ENCODE measurements at places on chromosomes 6 and 20.

GRCh38 chr20:50284811-50285375, 94.3 kb downstream of the CEBPB start:
- no peak for DNase-seq

- DNase-seq, result no peak
Measured at GRCh38 chr6:51166914-51167313, 348.2 kb downstream of the TFAP2B start.

- no peak for DNase-seq
Measured at GRCh38 chr6:67411036-67411435, 1224.0 kb upstream of the ADGRB3 start.

DNA sequence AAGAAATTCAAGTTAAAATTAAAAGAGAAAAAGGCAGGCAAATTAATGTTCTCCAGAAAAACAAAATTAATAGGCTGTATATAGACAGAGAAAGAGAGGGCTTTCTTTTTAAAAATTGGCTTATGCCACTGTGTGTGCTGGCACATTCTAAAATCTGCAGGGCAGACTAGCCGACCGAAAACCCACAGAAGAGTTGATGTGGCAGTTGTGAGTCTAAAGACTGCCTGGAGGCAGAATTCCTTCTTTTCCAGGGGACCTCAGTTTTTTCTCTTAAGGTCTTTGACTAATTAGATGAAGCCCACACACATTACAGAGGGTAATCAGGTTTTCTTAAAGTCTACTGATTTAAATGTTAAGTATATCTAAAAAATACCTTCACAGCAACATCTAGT, 85.7 kb downstream of the GJA1 start:
- DNase-seq, result no peak

DNA sequence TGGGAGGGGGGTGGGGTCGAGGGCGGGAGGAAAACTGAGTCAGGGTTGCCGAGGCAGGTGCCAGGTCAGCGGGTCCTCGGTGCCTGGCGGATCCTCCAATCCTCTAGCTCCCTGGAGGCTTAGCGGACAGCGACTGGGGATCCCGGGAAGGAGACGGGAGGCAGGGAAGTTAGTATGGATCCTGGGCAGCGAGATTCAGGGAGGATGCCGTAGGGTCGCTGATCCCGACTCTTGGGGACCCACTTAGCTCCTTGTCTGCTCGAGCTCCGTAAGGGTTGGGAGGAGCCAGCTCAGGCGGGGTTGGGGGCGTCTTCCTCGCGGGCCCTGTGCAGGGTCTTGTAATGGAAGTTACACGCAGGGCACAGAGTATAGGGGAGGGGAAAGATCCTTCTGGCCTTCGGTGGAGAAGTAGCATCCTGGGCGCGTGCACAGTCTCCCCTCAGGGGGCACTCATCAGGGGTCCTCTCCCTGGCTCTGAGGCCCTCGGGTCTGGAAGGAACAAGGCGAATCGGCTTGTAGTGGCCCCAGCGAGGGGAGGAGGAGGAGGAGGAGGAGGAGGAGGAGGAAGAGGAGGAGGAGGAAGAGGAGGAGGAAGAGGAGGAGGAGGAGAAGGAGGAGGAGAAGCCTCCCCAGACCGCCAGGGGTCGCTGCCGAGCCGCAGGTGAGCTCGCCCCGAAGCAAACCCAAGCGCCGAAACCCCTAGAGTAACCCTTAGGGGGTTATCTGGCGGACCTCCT, 6.4 kb upstream of the SLC12A5 start:
- peak; percentile 62 for DNase-seq

GRCh38 chr20:63096681-63097335, 90.0 kb upstream of the BHLHE23 start:
- no peak for DNase-seq

DNA sequence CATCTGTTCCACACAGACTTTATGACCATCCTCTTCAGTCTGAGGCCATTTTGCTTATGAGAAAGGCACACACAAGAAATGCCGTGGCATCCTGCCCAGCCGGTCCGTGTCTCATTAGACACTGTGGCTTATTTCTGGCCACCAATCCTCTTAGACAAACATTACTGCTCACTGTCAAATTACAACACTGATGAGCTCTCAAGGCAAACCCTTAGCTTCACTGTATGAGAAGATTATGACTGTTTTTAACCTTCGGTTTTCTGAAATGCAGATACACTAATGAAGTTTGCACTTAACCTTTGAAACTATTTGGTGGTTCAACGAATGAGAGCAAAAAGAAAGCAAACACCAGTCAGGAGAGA, 50.5 kb upstream of the DST start:
- DNase-seq, result no peak

GRCh38 chr6:32194825-32195651, 2.6 kb upstream of the GPSM3 start:
- DNase-seq, result no peak

DNA sequence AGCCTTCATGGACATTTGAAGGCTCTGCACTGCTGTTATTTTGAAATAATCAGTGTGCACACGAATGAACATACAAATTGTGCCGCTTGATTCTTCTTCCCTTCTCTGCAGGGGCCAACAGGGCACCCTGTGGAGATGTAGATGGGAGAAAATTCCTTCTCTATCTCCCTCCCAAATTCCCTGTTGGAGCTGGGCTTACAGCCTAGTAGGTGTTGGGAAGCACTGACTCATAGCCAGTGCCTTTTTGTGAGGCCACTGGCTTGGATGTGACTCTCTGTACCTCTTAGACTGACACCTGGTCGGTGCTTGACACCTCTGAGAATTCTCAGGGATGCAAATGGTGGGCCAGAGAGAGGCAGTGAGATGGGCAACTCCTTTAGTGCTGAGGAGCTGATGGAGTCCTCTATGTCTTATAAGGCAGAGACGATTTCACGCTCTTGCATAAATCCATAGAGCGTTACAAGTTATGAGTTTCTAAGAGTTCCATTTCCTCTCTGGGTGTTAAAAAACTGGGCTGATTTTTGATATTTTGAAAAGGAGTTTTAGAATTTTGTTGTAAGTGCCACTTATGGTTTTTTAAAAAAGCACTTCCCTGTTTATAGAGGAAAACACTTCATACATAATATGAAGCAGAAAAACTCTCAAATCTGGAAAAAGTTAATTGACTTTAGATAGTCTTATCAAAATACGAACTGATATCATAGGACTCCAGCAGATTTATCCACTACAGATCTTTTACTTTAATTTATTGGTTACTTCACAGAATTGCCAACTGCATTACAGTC, 89.8 kb upstream of the MAP3K7 start:
- DNase-seq, result no peak

DNA sequence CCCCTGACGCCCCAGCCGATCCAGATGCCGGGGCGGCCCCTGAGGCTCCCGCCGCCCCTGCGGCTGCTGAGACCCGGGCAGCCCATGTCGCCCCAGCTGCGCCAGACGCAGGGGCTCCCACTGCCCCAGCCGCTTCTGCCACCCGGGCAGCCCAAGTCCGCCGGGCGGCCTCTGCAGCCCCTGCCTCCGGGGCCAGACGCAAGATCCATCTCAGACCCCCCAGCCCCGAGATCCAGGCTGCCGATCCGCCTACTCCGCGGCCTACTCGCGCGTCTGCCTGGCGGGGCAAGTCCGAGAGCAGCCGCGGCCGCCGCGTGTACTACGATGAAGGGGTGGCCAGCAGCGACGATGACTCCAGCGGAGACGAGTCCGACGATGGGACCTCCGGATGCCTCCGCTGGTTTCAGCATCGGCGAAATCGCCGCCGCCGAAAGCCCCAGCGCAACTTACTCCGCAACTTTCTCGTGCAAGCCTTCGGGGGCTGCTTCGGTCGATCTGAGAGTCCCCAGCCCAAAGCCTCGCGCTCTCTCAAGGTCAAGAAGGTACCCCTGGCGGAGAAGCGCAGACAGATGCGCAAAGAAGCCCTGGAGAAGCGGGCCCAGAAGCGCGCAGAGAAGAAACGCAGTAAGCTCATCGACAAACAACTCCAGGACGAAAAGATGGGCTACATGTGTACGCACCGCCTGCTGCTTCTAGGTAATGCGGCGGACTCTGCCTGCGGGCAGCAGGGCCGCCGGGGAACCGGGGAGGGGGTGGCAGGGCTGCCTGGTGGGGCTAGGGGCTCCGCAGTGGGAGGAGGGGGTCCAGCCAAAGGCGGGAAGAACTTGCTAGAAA, 2.3 kb downstream of the GNAS start:
- DNase-seq, result no peak

DNA sequence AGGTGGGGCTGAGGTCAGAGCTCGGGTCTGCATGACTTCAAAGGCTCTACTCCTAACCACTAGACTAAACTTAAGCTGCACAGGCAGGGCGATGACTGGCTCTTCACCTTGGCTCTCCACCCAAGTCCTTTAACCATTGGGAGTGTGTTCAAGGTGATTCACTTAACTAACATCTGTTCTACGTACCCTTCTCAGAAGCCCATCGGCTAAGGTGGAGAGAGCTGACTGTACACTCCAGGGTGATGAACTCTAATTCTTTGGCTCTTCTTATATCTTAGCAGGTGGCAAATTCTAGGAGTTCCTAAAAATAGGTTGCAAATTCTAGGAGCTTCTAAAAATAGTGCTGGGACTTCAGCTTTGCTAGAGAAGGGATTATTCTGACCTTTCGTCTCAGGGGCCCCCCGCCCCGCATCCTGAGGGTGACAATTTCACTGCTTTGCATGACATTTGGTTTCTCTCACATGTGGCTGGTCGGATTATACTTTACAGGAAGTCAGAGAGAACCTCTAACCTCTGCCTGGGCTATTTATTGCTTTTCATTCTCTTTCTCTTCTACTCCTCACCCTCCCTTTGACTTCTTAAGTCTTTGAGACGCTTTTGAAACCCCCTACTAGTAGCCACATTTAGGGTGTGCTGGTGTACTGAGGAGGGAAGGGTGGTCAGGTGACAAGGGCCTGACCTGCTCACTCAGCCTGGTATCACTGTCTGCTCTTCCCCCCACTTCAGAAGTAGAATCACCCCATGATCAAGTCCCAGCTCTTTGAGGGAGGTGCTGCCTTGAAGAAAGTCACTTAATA, 55.5 kb downstream of the PRDM1 start:
- DNase-seq, result no peak

DNA sequence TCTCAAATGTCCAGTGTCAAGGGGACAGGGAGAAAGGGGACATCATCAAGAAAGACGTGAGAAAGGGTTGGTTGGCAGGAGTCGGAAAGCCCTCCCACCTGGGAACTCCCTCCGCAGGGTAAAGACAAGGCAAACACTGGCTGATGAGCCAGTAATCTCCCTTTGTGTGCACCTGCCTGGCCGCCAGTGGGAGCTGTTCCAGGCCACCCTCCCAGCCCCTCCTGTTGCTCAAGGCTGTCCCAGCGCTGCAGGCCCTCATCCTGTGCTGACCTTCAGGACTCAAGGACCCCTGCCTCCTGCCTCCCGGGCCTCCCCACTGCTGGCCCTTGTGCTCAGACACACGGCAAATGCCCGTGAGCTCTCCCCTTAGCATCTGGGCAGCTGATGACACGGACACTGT, 7.4 kb downstream of the FRMD1 start:
- no peak for DNase-seq

- DNase-seq, result no peak
Measured at GRCh38 chr20:59318803-59319202, 18.4 kb downstream of the EDN3 start.

GRCh38 chr6:25403150-25403549, 124.0 kb downstream of the CARMIL1 start:
- no peak for DNase-seq

- DNase-seq, result no peak
Measured at GRCh38 chr20:49571553-49571835, 3.6 kb upstream of the PTGIS start.

DNA sequence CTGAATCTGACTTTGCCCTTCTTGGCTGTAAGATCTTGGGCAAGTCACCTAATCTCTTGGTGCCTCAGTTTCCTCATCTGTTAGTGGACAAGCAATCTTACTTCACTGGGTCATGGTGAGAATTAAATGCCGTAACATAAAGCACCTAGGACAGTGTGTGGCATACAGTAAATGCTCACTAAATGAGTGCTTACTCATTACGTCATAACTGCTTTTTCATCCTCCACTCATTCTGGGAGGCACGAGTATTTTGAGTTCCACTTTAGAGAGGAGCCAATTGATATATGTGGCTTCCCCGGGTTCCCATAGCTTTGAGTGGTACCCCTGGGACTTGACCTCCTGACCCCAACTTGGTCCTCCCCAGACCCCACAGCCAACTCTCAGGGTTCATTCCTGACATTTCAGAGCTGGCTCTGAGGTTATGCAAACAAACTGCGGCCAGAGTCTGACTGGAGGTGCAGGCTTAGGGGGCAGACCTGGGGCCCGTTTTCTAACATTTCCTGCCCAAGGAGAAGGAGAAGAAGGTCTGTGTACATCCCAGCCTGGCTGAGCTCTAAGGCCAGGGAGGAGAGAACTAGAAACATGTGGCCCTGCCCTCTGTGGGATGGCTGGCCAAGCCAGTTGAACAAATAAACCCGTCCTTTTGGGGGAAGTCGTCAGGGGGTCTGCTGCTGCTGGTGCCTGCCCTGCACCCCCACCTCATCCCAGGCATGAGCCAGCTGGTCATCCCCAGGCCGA, 5.8 kb downstream of the ANGPT4 start:
- no peak for DNase-seq

GRCh38 chr6:106574741-106575458, 54.4 kb downstream of the RTN4IP1 start:
- no peak for DNase-seq
